ENCODE measurements at places on chromosomes 6 and 20.

DNA sequence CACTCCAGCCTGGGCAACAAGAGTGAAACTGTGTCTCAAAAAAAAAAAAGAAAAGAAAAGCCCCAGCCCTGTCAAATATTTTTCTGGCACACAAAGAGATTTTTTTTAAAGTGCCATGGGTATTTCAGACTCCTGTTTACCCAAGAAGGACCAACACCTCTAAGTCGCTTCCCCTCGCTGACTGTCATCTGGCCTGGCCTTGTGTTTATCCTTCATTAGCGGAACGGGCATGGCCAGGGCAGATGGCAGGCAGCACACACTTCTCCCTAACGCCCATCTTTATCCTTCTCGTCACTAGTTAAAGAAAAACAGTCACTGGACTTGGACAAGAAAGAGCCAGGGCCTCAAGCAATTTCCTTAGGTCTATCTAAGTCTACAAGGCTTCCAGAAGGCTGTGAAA is 7.3 kb upstream of the CBFA2T2 start:
- no peak for DNase-seq

GRCh38 chr6:100566563-100566962 is 101.8 kb upstream of the SIM1 start:
- DNase-seq = no peak

- no peak for DNase-seq
These were observed 281.7 kb upstream of the PRDM1 start for GRCh38 chr6:105804424-105804823.

DNA sequence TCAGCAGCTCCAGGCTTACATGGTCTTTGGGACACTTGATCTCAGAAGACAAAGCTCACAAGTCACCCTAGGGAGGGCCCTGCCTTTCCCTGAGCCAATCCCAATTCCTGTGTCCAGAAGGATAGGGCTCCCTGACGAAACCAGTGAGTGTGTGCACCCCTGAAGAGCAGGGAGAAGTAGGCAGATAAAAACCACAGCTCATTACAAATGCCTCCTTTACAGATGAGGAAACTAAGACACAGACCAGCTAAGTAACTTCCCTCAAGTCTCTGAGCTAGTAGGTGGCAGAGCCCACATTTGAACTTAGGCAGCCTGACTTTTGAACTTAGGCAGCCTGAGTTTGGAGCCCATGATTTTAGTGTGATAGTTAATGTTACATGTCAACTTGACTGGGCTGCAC is 6.7 kb upstream of the ZFAND3 start:
- DNase-seq = no peak

GRCh38 chr6:155770856-155771255 is 315.2 kb upstream of the NOX3 start:
- DNase-seq = no peak

DNA sequence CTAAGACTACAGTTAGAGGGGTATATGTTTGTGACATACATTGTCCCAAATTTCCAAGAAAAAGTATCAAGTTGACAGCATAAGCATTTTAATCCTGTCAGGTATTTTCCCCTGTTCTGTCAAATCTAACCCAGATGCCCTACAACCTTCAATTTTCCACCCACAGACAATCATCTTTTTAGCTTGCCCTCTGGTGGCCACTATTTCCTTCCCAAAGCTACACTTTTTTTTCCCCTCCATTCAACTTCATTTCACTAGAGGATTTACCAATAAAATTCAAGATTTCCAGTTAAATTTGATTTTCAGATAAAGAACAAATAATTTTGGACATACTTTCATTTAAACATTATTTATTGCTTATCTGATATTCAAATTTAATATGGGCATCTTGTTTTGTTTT is 286.6 kb downstream of the TENT5A start:
- peak; percentile 52 for DNase-seq

- no peak for DNase-seq
These were observed 26.6 kb downstream of the HDGFL1 start for GRCh38 chr6:22596011-22596410.

- peak; percentile 57 for DNase-seq
These were observed 17.7 kb upstream of the TNFAIP3 start for GRCh38 chr6:137849181-137849980.

DNA sequence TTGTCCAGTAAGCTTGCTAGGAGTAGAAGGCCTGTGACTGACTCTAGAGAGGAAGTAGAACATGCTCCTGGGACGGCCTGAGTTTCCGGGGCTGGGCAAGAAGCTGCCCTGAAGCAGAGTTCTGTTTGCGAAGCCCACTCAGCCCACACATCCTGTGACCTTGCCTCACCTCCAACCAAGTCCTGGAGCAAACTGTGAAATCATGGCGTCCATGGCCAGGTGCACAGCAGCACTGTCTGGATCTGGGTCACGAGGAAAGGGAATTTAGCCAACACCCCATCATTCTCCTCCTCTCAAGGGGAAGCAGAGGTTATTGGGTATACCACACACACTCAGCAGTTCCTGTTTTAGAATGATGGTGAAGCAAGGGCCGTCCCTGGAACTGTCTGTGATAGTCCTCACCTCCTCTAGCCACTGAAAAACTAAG is 87.5 kb downstream of the CRYBG1 start:
- DNase-seq = no peak

DNA sequence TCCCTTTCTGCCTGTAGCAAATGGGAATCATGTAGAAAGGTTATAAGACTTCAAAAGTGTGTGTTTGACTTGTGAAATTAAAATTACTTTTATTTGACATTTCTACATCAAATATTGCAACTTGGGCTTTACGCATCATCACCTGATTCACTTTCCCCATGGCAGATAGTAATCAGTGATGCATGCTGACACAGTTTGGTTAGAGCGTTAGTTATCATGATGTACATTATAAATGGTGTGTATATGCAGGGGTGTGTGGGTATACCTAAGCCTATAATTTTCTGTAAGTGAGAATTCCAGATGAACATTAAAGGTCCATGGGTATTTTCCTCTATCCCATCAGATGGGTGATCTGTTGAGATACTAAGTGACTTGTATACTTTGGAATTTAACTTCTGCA is 141.5 kb downstream of the KLHL32 start:
- DNase-seq = no peak

DNA sequence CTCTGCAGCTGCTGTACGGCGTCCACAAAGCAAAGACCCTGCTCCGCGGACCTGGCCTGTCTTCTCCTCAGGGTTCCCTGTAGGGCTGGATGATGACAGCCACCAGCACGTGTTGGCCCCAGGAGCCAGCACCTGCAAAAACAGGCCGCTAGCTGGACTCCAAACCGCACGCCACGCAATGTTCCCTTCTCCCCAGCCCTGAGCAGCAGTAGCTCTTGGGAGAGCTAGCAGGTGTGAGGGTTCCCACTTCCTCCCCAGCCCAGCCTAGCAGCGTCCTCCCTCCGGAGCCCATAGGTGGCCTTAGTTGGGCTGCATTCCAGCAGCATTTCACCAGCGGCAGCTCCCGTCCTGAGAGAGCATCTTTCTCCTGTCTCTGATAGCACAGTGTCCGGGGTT is 42.3 kb downstream of the DACT2 start:
- no peak for DNase-seq

DNA sequence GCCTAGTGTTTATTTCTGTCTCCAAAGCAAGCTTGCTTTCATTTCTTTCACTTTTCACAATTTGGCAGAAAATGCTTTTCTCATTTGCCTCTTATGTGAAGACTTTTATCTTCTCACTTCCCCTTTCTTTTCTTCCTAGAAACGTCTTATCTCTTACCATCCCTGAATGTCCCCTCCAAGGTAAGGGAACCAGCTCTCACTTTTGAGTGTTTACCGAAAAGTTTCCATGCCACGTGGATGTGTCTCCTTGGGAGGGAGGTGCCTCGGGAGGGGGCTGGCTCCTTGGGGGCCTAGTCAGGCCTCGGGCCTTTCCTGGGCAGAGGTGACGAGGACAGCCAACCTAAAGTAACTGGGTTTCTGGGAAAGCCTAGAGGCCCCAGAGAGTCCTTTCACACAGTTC is 127.4 kb downstream of the CD24 start:
- DNase-seq = no peak

DNA sequence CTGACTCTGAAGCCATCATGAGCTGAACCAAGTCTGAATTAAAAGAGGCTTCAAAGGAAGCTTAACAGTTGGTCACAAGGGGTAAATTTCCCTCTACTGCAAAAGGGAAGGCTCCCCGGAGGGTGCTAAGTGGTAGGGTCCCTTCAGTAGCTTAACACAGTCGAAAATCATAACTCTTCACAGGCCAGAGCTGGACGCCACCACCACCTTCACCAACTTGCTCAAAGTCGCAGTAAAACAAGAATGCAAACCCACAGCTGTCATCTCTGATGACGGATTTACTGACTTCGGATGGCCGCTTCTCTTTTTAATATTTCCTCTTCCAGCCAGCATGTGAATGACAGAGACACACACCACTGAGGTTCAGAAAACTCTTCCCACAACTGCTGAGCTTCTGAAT is 144.7 kb upstream of the FBXL4 start:
- no peak for DNase-seq

GRCh38 chr20:3383878-3384495 is 23.5 kb downstream of the DNAAF9 start:
- no peak for DNase-seq

GRCh38 chr6:31573239-31574105 is 1.4 kb downstream of the LTA start:
- DNase-seq = no peak

- no peak for DNase-seq
These were observed 8.9 kb upstream of the HLA-B start for GRCh38 chr6:31365864-31366263.

DNA sequence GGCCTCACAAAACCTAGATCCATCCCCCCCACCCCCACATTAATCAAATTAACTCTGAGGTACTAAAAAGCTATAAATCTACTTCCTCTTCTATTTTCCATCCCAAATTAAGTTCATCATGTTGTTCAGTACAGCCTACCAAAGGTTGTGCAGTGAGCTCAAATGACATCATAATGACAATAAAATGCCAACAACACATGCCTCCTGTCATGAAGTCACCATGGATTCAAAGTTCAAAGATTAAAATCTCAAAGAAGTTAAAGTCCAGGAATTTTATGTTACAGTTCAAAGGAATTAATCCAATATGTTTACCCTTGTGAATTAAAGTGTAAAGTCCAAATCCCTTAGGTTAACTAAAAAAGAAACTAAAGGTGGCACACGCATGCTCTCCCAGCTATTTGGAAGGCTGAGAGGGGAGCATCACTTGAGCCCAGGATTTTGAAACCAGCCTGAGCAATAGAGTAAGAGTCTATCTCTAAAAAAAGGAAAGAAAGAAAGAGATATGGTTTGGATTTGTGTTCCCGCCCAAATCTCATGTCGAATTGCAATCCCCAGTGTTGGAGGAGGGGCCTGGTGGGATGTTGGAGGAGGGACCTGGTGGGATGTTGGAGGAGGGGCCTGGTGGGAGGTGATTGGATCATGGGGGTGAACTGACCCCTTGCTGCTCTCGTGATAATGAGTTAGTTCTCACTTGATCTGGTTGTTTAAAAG is 25.7 kb upstream of the SIRT5 start:
- no peak for DNase-seq

GRCh38 chr6:30884521-30885480 is 482 bp downstream of the DDR1 start:
- DNase-seq = peak; percentile 49

DNA sequence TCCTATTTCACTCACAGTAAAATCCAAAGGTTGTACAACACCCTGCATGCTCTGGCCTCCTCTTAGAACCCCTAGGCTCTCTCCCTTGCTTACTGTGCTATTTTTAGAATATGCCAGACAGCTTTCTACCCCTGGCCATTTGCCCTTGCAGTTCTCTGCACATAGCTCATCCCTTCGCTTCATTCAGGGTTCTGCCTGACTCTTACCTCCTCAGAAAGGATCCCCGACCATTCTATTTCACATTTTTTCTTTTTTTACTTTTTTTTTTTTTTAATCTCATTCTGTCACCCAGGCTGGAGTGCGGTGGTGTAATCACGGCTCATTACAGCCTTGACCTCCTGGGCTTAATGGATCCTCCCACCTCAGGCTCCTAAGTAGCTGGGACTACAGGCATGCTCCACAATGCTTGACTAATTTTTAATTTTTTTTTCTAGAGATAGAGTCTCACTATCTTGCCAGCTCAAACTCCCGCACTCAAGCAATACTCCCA is 33.6 kb downstream of the COMMD7 start:
- peak; percentile 14 for DNase-seq
